Testis (tissue), 5 donors: ENCODE measurements at places on chromosomes 12 and 14.

- no peaks in the 10 kb centered on the region for H3K4me1 ChIP-seq
- no peak overlapping the region for H3K4me3 ChIP-seq
- no peaks in the 10 kb centered on the region for H3K27me3 ChIP-seq
- no peak overlapping the region for H3K27ac ChIP-seq
- no peak for DNase-seq
Measured at GRCh38 chr12:10048526-10048925, 18.0 kb downstream of the CLEC9A start.

DNA sequence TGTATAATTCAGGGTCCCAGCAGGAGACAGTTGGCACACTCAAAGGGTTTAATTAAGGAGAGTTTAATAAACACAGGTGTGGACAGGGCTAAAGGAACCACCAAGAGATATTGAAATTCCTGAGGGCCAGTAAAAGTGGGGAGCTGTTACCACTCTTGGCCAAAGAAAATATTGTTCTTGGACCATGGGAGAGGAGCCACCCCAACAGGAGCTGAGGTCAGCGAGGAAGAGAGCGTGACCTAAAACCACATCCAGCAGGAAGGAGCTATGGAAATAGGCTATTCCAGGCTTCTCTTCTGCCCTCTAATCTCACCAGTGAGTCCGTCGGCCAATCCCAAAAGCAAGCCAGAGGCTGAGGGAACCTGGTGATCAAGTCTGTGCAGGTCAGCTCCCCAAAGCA is 390.8 kb downstream of the MED13L start:
- H3K36me3 ChIP-seq, result no peaks in the 10 kb centered on the region
- no peak overlapping the region for H3K4me3 ChIP-seq
- H3K27ac ChIP-seq, result no peak overlapping the region

DNA sequence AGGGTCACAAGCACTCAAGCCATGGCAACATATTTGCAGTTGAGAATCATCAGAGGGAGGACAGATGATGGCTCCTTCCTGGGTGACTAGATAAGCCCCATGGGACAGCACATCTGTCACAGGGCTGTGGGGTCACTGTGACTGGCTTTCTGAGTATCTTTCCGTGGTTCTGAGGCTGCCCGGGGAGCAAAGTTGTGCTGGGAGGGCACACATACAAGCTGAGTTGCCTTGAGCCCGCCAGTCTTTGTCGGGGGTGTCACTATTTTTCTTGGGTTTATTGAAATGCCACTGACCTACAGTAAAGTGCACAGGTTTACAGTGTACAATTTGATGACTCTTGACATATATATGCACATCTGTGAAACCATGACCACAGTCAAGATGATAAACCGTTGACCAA is 17.2 kb upstream of the KIF26A start:
- DNase-seq, result no peak
- no peak overlapping the region for H3K27ac ChIP-seq
- no peak overlapping the region for H3K4me3 ChIP-seq

GRCh38 chr12:69779928-69780327 is 41.3 kb downstream of the RAB3IP start:
- no peaks in the 10 kb centered on the region for H3K4me1 ChIP-seq
- H3K27me3 ChIP-seq, result no peaks in the 10 kb centered on the region
- no peak overlapping the region for H3K4me3 ChIP-seq
- no peak overlapping the region for H3K27ac ChIP-seq
- DNase-seq, result peak; percentile 22
- H3K36me3 ChIP-seq, result no peaks in the 10 kb centered on the region
